ENCODE measurements at places on chromosomes 2 and 18.

GRCh38 chr2:200077838-200078237 is 122.5 kb downstream of the MAIP1 start:
- DNase-seq: no peak

GRCh38 chr18:39624961-39625360 is 2059.4 kb upstream of the CELF4 start:
- no peak for DNase-seq

DNA sequence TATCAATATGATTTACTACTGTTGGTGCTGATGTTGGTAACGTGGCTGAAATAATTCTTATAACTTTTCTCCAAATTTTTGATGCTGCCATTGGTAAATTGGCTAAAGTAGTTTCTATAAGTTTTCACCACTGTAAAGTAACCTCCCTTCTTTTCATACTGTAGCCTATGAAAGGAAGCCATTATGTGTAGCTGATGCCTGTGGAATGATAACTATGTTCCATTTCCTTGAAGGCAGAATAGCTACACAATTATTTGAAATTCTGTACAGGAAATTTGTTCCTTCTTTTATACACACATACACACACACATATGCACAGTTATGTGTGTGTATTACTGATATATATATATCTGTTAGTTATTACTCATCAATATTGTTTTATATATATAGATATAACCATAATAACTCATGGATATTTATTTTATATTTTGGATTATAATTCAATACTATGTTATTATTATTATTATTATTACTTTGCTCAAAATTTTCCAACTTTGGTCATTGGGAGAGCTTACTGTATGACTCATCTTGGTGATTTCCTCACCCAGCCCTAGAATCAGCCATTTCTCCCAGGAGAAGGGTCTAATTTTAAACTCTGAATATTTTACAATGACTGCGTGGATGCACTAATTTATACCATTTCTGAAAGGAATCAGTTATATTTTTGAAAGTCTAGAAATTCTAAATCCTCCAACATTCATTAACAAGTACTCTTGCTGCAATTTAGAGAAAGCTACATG is 1677.7 kb downstream of the SUCLG1 start:
- no peak for DNase-seq

DNA sequence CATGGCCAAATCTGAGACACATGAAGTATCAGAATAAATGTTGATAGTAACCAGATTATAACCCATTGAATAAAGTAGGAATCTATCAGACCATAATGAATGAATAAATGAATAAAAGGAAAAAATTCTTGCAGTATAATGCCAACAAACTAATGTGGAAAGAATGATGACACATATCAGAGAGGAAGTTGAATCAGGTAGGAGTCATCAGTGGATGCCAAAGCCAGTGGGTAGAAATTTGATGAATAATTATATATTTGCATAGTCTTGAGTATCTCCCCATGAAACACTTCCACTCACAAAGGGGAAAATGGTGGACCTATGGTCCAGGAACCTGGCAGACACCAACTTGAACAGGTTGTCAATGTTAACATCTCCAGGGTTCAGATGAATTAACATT is 68.6 kb downstream of the GALNT3 start:
- DNase-seq: no peak

DNA sequence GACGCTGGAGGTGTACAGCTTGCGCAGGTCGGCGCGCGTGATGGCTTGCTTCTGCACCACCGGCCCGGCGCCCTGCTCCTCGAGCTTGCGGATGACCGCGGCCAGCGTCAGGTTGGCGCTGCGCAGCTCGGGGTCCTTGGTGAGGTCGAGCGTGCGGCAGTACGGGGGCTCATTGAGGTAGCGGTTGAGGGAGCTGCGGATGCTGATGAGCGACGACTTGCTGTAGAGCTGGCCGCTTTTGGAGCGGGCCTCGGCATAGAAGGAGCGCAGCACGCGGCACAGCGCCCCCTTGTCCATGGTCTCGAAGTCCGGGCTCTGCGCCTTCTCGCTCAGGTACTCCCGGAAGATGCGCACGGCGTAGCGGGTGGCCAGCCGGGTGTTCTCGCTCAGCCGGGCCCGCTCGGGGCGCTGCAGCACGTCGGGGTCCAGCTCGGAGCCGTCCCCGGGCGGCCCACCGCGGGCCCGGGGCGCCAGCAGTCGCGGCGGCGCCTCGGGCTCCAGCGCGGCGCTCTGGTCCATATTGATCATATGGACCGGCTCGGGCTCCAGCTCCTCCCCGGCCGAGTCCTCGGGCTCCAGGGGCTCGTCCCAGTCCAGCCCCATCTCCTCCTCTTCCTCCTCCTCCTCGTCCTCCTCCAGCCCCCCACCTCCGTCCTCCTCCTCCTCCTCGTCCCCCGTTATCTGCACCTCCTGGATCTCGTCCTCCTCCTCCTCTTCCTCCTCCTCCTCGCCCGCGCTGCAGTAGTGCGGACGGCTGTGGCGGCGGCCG is 523 bp downstream of the KCTD1 start:
- DNase-seq: no peak

- peak; percentile 67 for DNase-seq
These were observed 3.9 kb upstream of the ID2 start for GRCh38 chr2:8677646-8678592.

GRCh38 chr2:68385220-68385906 is 20.3 kb downstream of the PLEK start:
- DNase-seq: no peak

- DNase-seq: no peak
These were observed 34.5 kb downstream of the AGFG1 start for GRCh38 chr2:227506456-227506855.

- DNase-seq: no peak
These were observed 620.3 kb upstream of the POU3F3 start for GRCh38 chr2:104233591-104233990.

- DNase-seq: no peak
These were observed 127.9 kb downstream of the PIEZO2 start for GRCh38 chr18:11021477-11021876.

- no peak for DNase-seq
These were observed 495.1 kb upstream of the TCF4 start for GRCh38 chr18:56083097-56083521.

DNA sequence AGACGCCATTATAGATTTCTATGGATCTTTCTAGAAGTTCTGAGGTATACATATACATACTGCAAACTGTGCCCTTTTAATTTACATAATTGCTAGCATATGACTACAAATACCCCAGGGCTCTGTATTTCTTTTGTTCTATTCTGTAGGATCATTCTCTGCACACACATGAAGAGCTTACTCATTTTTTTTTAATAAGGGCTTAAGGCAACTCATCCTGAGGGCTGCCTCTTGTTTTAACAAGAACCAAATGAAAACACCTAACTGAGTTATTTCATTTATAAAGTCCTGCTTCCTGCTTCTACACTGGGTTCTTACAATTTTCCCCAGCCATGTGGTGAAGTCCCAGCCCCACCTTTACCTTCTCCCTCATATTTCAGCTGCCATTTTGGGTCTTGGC is 390.5 kb downstream of the IRS1 start:
- DNase-seq: no peak

DNA sequence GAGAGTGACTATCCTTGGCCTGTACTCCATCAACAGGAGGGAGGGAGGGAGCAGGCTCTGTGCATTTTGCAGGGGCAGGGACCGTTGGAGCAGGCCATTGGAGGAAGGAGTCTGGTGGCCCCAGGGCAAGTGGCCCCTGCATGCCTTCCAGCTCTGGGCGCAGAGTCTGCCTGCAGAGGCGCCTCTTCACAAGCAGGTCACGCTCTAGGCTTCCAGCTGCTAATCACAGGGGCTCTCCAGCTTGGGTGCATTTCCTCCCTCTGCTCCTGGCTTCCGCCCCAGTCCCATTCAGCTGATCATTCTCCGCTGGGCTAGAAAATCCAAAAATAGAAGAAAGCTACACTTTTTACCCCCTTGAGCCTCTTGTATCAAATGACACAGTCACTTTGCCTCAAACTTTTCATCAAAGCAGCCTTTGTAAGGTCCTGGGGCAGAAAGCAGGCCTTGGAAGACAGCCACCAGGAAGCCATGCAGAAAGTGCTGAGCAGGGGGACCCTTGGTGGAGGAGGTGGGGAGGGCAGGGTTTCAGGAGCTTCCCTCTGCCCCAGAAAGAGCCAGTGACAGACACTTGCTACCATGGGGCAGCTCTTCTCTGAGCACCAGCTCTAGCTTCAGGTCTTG is 11.3 kb downstream of the TMEM247 start:
- DNase-seq: no peak

DNA sequence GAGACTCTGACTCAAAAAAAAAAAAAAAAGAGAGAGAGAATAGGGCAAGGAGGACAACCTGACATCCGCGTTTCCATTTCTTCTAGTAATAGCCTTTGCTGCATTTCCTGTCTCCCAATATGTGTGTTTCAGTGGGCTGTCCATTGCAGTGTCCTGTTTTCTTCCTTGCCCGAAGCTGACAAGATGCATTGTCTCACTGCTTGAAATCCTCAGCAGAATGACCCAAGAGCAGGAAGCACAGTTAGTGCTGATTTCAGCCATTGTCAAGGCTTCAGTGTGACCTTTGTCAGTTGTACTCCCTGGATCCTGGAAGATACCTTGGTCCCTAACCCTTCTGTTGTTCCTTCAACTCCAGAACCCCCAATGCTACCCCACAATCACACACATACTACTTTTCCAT is 71.2 kb downstream of the SLC16A14 start:
- no peak for DNase-seq

Data from CMK (cell line).